ENCODE measurements at places on chromosomes 4 and X. TPM values are rescaled to one million over a fixed set of nuclear protein-coding genes. Genes with fewer than 3 reads are reported as not detected.
A peak's percentile ranks its signal among the peaks of the same experiment; 100 is the strongest.

DNA sequence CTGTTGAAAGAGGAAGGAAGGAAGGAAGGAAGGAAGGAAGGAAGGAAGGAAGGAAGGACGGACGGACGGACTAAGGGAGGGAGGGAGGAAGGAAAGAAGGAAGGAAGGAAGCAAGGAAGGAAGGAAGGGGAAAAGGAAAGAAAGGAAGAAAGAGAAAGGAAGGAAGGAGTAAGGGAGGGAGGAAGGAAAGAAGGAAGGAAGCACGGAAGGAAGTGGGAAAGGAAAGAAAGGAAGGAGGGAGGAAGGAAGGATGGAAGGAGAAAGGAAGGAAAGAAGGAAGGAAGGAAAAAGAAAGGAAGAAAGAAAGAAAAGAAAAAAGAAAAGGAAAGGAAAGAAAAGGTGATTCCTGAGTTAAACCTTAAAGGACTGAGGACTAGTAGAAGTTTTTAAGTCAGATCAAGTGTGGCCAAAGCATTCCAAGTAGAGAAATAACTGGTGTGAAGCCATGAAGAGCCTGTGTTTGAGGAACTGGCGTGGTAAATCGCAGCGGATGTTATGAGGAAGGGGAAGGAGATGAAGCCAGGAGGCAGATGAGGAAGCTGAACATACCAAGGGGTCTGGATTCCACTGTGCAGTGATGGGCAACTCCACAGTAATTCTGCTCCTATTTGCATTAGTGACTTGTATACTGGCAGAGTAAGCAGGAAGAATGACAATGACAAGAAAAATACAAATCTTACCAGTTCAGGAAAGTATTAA, 163.5 kb downstream of the MGST2 start:
- peak; percentile 39 for DNase-seq

- DNase-seq = no peak
Measured at GRCh38 chr4:18733961-18734360, 712.4 kb upstream of the LCORL start.

DNA sequence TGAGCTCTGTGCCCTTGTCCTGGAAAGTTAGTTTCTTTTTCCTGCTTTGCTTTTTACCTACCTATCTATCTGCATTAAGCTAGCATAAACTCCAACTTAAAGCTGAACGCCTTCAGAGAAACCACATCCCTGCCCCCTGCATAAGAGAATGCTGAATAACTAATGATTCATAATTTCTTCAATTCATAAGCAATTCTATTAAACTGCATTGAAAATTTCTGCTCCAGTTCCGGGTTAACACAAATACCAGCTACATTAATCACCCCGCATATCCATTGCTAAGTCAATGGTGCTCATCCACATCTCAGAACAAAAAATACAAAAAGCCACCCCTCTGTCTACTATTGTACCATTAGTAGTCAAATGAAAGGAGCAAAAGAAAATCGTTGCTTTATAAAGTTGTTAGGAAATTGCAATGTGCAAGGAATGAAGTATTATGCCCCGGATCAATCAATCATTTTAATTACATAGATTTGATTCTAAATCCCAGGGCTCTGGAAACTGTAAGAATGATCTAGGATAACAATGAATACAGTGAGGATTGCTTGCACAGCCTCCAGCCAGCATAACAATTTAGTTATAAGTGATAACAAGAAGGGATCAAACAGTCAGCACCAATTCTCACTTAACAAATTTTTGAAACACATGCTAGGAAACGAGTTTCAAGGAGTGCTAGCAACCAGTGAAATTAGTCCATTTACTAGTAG, 106.8 kb downstream of the ELOVL6 start:
- no peak for DNase-seq

DNA sequence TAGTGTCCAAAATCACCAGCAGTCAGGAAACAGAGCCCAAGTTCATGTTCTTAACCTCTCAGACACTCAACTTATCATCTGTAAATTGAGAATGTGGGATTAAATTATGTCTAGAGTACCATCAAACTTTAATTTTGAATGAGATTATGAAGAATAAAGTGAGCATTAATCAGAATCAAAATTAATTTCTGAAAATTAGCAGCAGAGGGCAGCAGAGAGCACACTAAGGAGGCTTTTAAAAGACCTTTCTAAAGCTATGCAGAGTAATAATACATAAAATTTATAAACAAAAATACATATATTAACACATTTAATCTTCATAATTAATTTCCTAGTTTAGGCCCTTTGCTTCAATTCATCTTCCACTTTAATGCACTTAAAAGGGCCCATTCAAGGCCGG, 7.1 kb downstream of the TASL start:
- no peak for DNase-seq

DNA sequence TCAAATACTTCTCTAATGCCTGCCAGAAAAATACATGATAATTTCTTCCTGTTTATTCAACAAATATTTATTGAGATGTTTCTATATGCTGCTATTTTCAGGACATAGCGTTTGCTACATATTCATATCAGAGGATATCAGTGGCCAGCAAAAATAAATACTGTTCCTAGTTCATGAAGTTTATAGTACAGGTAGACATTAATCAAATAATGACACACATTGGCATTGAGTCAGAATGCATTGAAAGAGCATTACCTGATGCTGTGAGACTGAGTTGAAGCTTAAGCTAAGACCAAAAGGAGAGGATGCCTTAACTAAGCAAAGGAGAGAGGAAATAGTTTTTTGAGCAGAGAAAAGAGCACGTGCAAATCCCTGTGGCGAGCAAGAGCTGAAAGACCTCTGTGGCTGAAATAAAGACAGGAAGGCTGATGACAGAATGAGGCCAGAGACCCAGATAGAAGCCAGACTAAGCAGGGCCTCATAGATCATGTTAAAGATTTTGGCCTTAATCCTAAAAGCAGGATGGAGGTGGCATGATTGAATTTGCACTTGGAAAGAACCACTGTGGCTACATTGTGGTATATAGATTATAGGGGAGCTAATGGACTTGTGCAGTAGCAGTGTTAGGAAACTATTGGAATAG, 36.2 kb downstream of the FAM241A start:
- DNase-seq = no peak

- DNase-seq = no peak
Measured at GRCh38 chr4:132827522-132827921, 321.6 kb upstream of the PCDH10 start.

DNA sequence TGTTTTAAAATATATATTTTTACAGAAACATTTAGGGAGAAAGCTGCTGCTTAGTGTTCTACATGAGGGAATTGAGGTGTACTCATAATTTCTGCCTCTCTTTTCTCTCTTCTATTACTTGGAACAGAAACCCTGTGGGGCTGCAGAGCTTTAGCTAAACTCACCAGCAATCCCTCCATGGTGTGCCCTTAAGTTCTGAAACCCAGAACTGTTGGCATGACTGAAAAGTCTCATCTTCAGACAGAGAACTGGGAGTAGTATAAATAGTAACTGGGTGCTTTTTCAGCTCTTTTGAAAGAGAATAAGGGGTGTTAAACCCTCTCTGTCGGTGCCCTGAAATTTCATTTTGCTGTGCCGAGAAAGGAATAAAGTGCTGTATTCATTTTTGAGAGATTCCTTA, 294.9 kb upstream of the BOD1L1 start:
- DNase-seq = no peak

DNA sequence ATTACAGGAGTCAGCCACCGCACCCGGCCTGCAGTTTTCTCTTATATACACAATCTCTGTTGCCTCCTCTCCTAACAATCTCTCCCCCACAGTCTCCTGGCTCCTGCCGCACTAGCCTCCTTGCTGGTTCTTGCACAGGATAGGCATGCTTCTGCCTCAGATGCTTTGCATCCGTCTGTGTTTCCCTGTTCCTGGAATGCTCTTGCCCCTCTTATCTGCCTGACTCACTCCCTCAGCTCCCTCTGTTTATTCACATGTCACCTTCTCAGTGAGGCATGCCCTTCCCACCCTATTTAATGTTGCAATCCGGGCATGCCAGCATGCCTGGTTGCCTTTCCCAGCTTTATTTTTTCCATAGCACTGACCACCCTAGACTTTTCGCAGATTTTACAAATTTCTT, 161.9 kb downstream of the PHF8 start:
- no peak for DNase-seq

DNA sequence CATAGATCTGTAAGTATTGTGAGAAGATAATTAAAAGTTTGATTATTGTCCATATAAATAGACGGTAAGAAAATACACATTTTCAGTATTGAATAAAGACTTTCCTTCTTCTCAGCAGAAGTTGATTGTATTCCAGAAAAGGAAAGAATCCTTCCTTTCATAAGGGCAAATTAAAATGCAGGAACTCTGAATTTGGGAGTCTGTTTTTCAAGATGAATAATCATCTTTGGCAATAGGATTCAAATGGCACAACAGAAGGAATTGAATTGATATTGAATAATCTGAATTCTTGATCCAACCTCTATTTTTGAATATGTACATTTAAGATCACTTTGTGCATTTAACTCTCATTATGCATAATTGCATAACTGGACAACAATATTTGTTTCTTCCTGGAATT, 149.3 kb downstream of the DMD start:
- DNase-seq = no peak

- DNase-seq = no peak
Measured at GRCh38 chr4:10092481-10093270, 23.9 kb downstream of the WDR1 start.

DNA sequence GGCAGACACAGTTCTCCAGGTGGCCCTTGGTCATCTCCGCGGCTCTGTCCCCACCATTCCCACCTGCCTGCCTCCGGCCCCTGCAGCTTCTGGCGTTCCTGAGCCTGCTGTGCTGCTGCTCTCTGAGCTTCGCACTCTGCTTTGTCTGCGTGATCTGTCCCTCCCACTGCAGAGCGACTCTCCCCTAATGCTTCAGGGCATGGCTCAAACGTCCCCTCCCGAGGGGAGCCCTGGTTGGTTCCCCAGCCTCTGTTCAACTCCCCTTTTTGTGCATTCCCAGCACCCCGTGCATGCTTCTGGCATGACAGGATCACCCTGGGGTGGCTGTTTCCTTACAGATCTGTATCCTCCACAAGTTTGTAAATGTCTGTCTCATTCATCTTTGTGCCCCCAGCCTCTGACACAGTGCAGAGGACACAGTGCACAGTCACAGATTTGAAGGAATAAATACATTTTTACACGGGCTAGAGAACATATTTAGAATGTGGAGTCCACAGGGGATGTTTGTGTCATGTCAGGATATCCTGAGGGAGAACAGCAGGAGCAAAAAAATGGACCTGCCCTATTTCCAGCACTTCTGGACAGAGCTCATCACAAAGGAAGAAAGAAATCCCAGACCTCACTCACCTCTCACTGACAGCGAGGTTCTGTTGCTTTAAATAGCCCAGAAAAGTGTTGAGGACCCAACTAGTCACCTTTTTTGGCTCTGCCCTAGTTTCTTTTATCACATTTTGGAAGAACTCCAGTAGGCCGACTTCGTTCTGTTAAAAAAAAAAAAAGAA, 72.6 kb downstream of the GATB start:
- peak; percentile 27 for DNase-seq

DNA sequence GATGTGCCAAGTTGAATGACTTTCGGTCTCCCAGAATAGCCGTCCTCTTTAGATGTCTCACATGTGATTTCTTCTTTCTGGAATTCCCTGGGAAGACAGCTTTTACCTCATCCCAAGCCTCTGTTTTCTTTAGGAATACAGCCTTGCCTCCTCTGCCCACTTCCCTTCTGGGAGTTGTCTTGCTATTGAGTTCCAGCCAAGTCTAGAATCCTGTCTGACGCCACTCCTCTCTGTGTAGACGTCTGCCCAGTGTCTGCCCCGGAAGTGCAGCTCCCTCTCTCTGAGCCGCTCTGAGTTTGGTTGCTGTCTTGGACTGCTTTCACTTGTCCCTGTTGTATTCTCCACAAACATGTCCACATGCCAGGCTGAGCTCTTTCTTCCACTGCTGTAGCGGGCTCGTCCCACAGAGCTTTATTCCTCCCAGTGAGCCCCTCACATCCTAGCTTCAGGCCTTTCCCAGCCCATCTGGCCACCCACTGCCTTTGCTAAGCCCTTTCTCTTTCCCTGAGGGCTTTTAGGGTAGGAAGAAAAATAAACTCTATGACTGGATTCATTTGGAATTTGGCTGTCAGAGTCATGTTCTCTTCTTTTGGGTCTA, 9.0 kb upstream of the IGFBP7 start:
- DNase-seq = no peak

DNA sequence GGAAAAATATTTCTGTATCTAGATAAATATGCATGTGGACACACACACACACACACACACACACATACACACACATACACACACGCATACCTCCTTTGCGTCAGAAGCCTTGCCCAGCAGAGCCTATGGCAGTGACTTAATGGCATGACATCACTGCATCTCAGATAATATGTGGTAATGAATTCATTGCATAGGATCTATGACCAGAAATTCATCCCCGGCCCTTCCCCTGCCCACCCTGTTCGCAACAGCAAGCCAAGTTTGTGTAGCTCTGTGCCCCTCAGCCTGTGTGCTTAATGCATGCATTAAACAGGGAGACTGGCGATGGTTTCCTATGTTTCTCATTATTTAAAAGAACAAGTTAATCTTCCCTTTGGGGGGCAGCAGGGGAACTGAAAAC, 120.7 kb downstream of the NKX6-1 start:
- DNase-seq = no peak

- no peak for DNase-seq
Measured at GRCh38 chr4:111020961-111021360, 398.1 kb upstream of the PITX2 start.

- DNase-seq = no peak
Measured at GRCh38 chrX:78102091-78102490, 2.0 kb upstream of the PGK1 start.

- DNase-seq = no peak
Measured at GRCh38 chrX:69085151-69085550, 80.1 kb downstream of the PJA1 start.

DNA sequence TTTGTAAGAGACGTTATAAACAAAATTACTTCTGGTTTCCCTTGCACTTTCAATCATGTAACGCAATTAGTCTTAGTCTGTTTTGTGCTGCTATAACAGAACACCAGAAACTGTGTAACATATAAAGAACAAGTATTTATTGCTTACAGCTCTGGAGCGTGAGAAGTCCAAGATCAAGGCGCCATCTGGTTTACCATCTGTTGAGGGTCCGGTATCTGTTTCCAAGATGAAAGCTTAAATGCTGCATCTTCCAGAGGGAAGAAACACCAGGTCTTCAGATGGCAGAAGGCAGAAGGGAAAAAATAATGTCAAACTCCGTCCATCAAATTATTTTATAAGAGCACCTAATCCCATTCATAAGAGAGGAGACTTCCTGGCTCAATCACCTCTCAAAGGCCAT, 474.1 kb downstream of the PDGFC start:
- DNase-seq = no peak

F8A2 gene
- total RNA-seq = 2.5 TPM

DNASE1L1 gene
- 18.9 TPM for total RNA-seq

TMEM35A gene
- total RNA-seq = 1.3 TPM

IL9R gene
- 1.0 TPM for total RNA-seq

Data from upper lobe of left lung (tissue), 6 donors.